Stimulated activated CD4-positive, alpha-beta T cell treated with anti-CD3 and anti-CD28 coated beads, Interleukin-4, amount 100 ng/mL, for 48 hours (primary cell): ENCODE measurements at places on chromosomes 3 and 15.
A peak's percentile ranks its signal among the peaks of the same experiment; 100 is the strongest.

GRCh38 chr15:52010633-52011595 lies 8.1 kb upstream of the MAPK6 start:
- peak; percentile 66 for DNase-seq

DNA sequence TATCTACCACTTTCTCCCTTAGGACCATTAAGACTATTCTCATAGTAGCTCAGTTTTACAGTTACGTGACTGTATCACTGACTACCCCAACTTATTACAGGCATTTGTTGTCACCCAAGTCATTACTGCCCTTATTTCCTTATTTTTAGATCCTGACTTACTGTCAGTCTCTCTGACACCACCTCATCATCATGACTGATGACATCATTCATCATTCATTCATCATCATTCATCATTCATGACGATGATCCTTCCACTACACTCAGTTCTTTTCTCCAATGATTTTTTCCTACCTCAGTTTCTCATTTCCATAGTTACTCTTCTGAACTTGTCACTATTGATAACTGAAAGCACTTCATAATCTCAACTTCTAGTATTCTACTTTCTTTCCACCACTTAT lies 83.8 kb downstream of the ADAM10 start:
- no peak for DNase-seq

- DNase-seq = no peak
These were observed 136.5 kb downstream of the TBC1D5 start for GRCh38 chr3:17605934-17606333.

GRCh38 chr3:23481616-23482278 lies 278.6 kb downstream of the UBE2E2 start:
- no peak for DNase-seq

- no peak for DNase-seq
These were observed 55.6 kb downstream of the C3orf80 start for GRCh38 chr3:160280836-160281235.

GRCh38 chr15:99174567-99175395 lies 69.9 kb downstream of the SYNM start:
- no peak for DNase-seq
